Activated naive CD4-positive, alpha-beta T cell treated with anti-CD3 and anti-CD28 coated beads, Interleukin-2, amount 10 ng/mL, durations not matched to agents 7 days and 5 days (primary cell): ENCODE measurements at places on chromosomes 3 and 15.

GRCh38 chr3:117272274-117272673 is 562.7 kb downstream of the TUSC7 start:
- no peak for DNase-seq

- no peak for DNase-seq
Observed at GRCh38 chr3:109073116-109073515, 44.8 kb downstream of the MORC1 start.

GRCh38 chr3:123984350-123984749 is 7.6 kb downstream of the ROPN1 start:
- no peak for DNase-seq

DNA sequence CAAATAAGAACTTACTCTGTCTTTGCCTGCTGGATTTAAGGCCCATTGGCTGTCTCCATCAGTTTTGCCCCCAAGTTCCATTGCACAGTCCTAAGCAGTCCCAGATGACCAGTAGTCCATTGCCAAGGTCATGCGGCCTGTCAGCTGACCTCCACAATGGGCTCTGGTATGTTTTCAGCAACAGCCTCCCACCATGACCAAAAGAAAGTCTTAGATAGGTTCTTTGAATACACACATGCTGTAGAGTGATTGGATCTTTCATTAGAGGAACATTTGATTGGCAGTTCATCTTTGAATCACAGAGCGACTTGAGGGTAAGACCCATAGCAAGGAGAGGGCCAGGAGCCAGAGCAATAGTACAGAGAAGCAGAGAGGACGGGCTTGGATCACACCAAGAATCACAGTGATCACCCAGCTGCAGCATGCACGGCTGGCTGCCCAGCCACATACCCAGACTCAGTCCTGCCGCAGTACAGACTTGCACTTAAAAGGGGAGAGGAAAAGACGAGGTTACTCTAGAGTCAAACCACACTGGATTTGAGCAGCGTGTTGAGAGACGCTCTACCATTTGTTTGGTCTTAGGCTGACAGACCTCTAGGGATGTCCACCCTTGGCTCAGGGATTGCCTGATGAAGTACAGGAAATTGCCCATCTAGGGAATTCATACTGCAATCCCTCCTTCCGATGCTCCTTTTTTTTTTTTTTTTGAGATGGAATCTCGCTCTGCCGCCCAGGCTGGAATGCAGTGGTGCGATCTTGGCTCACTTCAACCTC is 50.4 kb downstream of the APH1B start:
- no peak for DNase-seq

GRCh38 chr15:79341396-79341795 is 30.5 kb downstream of the TMED3 start:
- DNase-seq, result no peak
